Germinal center (tissue), 1 donor: ENCODE measurements at places on chromosomes 7 and 10.
A peak's percentile ranks its signal among the peaks of the same experiment; 100 is the strongest.

DNA sequence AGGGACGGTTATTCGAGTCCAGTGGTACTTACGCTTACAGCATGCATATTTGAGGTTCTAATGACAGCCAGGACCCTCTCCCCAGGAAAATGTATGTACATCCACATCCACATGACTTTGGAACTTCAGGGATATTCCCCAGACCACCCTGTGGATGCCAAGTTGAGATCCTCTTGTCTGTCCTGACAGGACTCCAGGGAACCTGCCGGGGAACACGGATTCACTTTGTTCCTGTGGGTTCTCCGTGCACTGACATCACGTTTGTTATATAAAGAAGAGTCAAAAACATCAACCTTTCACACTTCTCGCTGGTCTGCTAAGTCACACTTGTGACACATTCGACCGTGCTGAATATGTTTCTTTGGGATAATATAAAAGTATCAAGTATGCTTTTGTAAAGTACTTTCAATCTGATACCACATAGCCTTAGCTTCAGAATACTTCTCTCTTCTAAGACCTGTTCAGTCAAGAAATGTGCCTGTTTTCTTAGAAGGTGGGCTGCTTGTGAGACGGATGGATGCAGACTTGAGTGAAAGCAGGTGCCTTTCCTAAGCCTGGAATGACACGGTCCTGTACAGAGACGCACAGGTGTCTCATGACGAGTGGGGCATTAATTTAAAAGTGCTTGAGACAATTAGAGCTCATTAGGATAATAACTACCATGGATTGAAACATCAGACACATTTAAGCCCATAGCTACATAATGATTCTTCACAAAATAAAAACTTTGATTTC, 38.7 kb downstream of the CALML5 start:
- no peak for DNase-seq

DNA sequence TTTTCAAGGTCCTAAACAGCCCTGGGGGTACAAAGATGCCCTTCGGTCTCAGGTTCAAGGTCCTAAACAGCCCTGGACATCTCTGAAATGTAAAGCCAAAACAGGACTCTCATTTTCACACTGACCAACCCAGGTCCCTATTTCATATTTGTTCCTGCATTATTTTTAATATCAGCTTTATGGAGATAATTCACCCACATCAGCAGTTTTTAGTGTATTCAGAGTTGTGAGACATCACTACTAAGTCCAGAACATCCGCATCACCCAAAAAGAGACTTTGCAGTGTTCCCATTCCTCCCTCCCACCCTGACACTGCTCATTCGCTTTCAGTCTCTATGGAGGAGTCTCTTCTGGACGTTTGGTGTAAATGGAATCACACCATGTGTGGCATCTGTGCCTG, 420.2 kb downstream of the PTPRN2 start:
- DNase-seq = no peak

- DNase-seq = no peak
Measured at GRCh38 chr7:96174812-96175211, 147.1 kb downstream of the SLC25A13 start.

DNA sequence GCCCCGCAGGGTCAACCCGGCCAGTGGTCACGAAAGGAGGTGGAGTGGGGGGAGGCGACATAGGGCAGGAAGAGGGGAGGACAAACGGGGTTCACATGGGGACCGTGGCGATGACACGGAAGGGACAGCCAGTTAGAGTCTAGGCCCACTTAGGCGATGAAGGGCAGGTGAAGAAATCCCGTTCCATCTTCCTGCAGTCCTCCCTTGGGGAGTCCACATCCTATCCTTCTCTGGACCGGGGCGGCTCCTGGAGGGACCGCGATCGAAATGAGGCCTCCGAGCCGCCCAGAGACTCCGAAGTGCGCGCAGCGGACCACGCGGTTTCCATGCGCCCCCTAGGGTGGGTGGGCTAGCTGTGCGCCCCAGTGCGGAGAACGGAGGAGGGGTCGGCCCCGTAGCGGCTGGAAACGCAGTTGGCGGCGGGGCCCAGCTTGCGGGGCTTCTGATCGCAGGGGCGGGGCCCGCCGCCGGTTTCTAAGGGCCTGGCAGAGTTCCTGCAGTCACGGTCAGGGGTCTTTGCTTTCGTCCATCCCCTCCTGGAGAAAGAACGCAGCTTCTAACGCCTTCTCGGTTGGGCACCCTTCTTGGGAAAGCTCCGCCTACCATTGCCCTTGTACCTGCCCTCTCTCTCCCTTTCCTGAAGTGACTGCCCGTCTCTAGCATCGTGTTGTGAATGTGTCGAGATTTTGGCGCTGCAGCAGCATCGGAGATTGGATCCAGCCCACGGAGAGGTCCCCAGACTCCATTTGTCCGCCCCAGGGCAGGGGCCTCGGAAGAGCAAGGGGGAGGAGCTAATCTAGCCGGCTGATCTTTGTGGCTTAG, 17.9 kb upstream of the TMEM225B start:
- DNase-seq = no peak

DNA sequence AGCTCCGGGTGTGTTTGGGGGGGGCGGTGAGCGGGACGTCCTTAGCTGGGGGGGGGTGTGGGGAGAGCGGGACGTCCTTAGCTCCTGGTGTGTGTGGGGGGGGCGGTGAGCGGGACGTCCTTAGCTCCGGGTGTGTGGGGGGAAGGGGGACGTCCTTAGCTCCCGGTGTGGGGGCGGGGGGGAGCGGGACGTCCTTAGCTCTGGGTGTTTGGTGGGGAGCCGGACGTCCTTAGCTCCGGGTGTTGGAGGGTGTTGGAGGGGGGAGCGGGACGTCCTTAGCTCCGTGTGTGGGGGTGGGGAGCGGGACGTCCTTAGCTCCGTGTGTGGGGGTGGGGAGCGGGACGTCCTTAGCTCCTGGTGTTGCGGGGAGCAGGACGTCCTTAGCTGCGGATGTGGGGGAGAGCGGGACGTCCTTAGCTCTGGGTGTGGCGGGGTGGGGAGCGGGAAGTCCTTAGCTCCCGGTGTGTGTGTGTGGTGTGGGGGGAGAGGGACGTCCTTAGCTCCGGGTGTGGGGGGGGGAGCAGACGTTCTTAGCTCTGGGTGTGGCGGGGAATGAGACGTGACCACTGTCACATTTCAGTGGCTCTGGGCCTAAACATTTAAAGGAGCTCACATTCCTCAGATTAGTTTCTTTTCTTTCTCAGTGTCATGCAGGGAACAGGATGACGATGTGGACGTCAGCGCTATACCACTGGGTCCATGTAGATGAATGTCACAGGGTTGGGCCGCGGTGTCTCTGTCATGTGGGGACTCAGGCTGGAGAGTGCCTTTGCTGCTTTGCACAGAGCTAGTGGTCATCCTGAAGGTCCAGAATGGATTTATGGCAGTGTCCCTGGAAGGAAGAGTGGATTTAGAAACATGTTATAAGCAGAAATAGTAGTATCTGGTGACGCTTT, 7.5 kb downstream of the DYNC2I1 start:
- DNase-seq = peak; percentile 11

GRCh38 chr10:130717083-130717482, 580.9 kb downstream of the GLRX3 start:
- DNase-seq = no peak

DNA sequence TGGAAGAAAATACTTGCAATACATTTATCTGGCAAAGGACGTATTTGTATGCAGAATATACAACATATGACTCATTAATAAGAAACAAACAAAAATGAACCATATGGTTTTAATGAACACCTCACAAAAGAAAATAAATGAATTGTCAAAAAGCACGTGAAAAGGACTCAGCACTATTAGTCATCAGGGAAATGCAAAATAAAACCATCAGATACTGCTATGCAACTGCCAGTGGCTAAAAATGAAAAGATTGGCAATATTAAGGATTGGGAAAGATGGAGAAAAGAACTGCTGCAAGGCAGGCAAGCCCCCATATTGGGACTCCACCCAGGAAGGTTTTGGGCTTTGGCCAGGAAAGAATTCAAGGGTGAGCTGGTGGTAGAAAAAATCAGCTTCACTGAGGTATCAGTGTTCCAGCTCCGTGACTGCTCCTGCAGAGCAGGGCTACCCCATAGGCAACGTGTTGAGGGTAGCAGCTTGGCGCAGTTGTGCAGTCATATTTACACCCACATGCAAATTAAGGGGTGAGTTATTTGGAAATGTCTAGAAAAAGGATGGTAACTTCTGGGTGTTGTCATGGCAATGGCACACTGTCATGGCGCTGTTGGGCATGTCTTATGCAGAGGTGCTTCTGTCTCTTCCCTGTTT, 72.7 kb downstream of the CUBN start:
- DNase-seq = no peak

DNA sequence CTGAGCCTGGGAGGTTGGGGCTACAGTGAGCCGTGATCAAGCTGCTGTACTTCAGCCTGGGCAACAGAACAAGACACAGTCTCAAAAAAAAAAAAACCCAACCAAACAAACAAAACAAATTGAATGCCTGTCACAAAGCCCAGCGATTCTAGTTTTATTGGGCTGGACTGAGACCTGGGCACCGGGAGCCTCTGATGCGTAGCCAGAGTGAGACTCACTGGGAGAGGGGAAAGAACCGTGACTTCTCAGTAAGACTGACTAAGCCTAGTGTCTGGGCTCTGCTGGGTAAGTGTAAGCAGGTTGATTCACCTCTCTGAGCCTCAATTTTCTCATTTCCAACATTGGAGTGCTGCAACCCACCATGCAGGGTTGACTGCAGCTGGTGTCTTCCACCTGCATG, 10.1 kb upstream of the LEP start:
- no peak for DNase-seq

- no peak for DNase-seq
Measured at GRCh38 chr10:132537684-132538001, at the start of gene INPP5A. INPP5A (plus strand) TSS chr10:132537787; CDS start chr10:132538097, 310 bp downstream.

DNA sequence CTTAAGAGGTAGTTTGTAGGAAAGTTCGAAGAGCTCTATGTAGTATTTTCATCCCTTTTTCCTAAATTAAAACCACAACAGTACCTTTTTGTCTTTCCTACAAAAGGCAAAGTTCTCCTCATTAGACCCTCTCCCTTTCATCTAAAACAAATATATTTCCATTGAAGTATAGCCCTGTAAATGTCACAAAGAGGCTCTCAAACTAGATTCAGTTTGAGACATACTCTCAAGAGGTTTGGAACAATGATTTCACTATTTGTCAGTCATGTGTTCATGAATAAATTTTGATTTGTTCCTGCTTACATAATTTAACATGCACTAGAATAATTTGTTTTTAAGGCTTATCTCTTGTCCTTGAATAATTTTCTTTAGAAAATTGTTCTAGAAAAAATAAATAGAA, 12.2 kb downstream of the TAS2R16 start:
- DNase-seq = no peak

- DNase-seq = no peak
Measured at GRCh38 chr10:122727426-122727825, 27.8 kb upstream of the C10orf120 start.

DNA sequence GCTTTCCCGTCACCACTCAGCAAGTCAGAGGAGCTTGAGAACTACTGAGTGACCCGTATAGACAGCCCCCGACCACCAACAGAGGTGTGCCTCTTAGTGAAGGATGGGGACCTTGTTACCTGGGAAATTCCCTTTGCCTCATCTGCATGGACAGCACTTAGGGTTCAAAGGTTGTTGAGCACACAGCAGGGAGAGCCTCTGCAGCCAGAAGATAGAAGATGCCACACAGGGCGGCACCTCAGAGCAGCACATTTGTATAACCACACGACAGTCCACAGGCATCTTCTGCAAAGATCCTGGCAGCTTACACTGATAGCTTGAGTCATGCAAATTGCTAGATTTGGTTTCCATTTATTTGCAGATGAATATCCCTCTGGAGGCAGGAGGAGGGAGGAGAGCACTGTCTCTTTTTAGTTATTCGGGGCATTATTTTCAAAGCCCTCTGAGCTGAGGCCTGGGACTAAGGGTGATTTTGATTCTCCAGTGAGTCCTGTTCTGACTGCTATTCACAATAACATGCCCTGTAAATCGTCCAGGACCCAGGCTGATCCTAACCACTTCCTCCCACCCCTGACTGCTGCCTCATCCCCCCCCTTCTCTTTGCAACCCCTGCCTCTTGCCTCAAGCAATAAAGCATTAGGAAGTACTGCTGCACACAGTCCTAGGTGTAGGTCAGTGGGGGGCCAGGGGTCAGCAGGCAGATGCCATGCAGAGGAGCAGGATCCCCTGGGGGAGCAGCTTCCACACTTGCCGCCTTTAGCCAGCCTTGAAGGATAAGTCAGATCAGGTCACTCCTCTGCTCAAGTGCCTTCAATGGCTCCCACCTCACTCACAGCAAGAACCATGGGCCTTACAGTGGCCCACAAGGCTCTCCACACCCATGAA, 24.6 kb upstream of the INMT start:
- no peak for DNase-seq
